Upper lobe of left lung (tissue), 6 donors: ENCODE measurements at places on chromosomes 4 and X.

- no peak for DNase-seq
Observed at GRCh38 chrX:153717445-153717844, 6.7 kb downstream of the BCAP31 start.

- no peak for DNase-seq
Observed at GRCh38 chr4:72391281-72391680, 177.7 kb downstream of the ADAMTS3 start.

DNA sequence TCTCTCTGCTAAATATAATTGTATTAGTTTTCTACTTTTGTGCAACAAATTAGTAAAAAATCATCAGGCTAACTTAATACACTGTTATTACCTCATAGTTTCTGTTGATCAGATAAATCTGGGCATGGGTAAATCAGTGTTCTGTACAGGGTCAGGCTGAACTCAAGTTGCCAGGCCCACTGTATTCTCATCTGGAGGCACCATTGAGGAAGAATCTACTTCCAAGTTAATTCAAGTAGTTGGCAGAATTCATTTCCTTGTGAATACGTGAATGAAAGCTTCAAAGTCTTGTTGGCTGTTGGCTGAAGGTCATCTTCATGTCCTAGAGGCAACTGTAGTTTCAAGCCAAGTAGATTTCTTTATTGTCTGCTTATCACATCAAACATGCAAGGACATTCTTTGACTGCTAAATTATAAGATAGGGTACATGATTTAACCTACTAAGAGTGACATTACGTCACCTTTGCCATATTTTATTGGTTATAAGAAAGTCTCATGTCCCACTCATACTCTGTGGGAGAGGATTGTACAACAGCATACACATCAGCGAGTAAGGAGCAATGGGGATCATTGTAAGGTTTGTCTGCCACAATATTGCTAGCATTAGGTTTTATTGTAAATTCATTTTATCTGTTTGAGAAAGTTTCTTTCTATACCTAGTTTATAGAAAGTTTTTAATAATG is 1219.0 kb downstream of the ARAP2 start:
- DNase-seq: no peak

DNA sequence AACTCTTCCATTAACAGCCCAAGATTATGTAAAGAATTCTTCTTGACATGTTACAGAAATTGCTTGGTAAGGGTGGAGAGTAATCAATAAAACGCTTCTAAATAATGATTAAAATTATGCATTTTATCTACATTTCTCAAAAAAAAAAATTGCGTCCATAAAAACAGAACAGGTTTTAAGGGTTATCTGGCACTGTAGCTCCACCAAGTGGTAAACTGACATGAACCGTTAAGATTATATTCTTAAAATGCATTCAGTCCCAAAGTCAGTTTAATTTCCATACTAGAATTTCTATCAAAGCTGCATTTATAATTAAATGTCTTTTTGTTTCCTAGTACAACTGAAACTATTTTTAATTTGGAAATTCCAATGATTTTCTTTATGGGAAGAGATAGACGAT is 214.0 kb upstream of the UGT8 start:
- DNase-seq: no peak

DNA sequence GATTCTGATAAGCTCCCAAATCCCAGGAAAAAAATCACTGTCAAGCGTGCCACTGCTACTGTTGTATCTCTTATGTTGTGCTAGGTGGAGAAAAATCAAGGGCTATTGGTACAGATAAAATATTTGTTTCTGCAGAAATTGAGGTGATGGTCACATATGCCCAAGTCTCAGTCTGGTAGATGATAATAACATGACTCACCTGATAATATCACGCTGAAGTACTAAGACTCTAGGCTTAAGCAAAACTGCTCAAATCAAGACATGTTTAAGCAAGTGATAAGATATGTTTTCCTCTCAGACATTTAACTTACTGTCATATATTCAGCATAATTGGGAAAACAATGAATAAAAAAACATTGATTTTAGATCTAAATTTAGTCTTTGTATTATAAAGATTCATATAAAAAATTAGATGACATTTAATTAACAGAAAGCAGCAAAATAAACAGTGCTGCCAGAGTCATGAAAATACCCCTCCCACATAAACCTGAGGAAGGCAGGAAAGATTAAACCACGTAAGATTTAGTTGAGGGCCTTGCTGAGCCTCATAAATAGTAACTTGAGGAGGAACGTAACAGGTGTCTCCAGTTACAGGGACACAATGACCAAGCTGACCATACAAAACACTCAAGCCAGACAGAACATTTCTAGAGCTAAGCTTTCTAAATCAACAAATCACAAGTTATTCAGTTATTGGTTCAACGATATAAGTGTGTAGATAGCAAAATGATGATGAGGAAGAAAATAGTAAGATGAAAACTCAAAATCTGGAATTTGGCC is 143.5 kb downstream of the CHM start:
- DNase-seq: no peak
